ENCODE measurements at places on chromosomes 12 and 14.

DNA sequence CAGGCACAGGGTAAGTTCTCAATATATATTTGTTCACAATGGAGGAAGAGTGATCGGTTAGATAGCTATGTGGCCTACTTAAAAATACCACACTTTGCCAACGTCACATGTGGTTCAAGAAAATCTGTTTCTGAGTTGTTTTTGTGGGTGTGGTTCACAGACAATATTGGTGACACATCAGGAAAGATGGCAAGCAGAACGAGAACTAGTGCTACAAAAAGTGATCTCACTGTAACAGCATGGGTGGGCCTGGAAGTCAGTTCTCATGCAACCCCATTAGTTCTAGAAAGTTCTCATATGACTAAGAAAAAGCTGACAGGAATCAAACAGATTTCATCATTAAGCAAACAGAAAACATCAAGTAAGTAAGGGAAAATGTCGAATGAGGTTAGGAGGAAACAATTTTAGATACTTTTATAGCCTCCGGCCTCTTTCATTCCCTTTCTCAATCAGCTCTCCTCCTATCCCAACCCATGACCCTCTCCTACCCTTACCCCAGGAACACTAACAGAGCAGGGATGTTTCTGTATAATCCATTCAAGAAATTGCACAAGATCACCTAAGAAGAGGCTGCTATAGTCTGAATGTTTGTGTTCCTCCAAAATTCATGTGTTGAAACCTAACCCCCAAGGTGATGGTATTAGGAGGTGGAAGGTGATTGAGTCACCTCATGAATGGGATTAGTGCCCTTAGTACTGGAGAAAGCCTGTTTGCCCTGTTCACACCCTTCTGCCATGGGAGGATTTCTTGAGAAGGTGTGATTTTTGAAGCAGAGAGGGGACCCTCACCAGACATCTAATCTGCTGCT lies 15.5 kb upstream of the NTN4 start:
- DNase-seq: peak; percentile 99

DNA sequence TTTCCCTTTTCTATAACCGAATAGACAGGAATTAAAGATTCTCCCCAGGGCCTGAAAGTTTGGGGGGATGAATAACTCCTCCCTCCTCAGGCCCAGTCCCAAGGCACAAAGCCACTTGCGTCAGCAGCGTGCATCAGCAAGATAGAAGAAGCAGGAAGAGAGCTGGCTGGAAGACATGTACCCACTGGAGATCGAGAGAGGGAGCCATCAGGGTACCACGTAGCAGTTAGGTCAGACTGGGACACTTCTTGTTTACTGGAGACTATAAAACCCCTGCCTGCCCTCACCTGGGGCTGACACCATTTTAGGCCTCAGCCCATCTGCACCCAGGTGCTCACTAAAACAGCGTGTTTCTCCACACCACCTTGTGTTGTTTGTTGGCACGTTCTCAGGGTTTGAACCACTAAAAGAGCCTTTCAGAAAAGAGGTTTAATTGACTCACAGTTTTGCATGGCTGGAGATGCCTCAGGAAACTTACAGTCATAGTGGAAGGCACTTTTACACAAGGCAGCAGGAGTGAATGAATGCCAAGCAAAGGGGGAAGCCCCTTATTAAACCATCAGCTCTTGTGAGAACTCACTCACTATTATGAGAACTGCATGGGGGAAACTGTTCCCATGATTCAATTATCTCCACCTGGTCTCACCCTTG lies 93.2 kb downstream of the TMTC3 start:
- no peak for DNase-seq

- DNase-seq: no peak
These were observed 136.8 kb upstream of the NOS1 start for GRCh38 chr12:117498256-117498655.

GRCh38 chr12:65962036-65962430 lies 137.8 kb downstream of the HMGA2 start:
- no peak for DNase-seq

DNA sequence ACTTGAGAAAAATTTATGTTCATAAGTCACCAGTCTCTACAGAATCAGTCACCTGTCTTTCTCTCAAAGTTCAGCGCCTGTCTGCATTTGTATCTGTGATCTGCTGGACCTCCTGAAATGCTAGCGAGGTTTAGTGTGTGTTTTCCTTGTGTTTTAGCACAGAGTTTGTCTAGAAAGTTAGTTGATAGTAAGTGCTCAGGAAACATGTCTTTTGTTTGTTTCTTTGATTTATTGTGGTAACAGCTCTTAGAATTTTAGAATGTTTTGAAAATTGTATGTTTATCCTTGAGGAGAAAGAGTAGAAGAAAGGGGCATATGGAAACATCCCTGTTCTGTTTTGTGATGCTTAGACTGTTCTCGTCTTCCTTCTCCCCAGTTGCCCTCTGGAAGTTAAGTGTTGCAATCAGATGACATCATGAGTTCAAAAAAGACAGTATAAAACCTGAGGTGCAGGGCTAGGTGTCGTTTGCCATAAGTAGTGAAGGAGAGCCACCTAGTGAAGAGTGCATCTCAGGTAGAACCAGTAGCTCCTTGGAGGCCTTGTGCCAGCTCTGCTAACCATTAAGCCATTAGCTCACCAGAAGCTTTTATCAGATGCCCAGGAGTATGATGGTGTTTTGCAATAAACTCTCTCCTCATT lies 44.8 kb downstream of the FBXW8 start:
- DNase-seq: no peak

DNA sequence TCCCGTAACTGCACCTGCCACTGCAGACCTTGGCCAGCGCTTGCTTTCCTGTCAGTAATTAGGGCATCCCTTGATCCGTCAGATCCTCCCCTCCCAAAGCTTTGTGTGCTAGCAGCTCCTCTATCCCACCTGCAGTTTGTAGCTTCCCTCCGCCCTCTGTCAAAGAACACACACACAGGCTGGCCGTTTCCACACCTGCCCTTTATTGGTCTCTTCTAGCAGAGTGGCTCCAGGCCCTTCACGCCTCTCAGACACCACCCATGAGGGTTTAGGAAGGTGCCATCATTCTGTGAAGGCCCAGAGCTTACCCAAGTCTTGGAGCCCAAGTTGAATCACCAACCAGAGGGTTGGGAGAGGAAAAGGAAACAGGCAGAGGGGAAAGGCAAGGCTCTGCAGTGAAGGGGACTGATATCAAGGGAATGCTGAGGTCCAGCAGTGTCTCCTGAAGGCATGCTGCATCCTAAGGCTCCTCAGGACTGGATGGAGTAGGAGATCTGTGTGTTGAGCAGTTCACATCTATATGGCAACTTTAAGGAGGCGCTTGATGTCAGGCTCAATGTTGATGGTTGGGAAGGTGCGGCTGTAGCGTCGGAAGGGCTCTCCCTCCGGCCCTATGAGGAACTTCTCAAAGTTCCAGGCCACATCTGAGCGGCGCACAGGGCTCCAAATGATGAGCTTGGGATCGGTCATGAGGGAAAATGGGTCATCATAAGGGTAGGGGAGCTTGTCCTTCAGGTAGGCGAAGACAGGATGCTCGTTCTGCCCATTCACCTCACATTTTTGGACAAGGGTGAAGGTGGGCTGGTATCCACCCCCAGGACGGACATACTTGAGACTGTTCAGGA lies 3.4 kb downstream of the GPX2 start:
- DNase-seq: no peak

DNA sequence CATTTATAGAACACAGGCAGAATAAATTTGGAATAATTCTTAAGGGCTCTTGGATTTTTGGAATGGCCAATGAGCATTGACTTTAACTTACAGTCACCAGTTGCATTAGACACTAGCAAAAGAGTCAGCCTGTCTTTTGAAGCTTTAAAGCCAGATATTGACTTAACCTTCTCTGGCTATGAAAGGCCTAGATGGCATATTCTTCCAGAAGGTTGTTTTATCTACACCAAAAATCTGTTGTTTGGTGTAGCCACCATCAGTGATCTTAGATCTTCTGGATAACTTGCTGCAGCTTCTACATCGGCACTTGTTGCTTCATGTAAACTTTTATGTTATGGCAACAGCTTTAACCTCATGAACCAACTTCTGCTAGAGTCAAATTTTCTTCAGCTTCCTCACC lies 10.4 kb downstream of the PCNX1 start:
- DNase-seq: no peak
